NCI-H2081 (cell line): ENCODE measurements at places on chromosomes 5 and 9.
A peak's percentile ranks its signal among the peaks of the same experiment; 100 is the strongest.

GRCh38 chr5:169804861-169805260 lies 167.8 kb downstream of the DOCK2 start:
- DNase-seq, result no peak

DNA sequence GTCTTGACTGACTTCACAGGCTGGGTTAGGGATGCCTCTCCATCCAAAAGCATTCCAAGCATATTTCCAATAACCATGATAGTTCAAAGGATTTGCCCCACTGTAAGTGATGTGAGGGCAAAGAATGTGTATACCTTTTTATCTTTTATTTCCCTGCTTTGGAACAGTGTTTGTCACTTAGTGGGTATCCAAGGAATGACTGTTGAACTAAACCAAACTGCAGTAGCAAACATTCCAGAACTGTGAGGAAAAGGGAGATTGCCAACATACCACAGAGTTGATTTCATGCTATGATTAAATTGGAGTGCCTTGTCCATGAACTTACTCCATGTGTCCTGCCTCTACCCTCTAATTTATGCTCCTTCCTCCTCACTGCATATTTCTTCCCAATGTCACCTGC lies 400.0 kb downstream of the KIAA0825 start:
- no peak for DNase-seq

DNA sequence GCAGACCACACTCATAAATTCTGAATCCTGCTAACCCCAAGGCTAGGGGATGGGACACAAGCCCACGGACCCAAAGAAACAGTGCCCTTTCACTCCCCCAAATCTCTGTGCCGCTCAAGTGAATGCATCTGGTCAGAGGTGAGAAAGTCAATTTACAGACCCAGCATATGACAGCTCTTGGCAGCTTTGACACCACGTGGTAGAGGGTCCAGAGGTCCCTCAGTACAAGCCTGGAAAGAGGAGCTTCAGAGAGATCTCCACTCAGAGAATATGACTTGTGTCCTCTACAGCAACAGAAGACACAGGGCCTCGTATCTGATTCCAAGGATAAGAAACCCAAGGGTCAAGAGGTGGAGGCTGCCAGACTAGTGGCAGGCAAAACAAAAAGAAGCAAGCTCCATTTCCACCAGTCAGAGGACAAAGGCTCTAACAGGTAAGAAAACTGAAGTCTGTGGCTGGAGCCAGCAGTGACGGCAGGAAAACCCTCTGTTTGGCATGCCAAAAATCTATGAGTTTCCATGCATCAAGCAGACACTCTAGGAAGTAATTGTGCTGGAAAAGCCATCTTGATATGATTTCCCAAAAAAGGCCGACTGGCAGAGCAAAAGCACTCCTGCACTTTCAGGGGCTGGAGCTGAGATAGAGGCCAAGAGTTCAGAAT lies 138.7 kb downstream of the UGCG start:
- DNase-seq, result no peak

GRCh38 chr5:141665995-141666940 lies 15.1 kb upstream of the FCHSD1 start:
- no peak for DNase-seq

GRCh38 chr5:21058289-21058688 lies 1070.3 kb upstream of the CDH18 start:
- no peak for DNase-seq

DNA sequence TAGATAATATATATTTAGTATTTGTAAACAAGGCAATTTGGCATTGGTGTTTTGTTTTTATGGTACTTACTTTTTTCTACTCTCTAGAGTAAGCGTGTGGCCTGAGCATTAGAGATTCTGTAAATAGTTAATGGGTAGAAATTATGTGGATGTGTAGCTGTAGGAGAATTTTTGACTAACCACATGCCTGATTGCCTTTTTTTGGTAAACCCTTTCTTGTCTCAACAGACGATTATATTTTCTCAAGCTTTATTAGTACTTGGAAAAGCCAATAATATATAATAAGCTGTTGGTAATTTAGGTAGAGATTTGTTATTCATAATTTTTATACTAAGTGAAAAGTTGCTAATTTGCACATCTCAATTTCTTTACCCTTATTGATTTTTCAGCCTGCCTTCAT lies 76.8 kb downstream of the FCHO2 start:
- DNase-seq, result no peak

DNA sequence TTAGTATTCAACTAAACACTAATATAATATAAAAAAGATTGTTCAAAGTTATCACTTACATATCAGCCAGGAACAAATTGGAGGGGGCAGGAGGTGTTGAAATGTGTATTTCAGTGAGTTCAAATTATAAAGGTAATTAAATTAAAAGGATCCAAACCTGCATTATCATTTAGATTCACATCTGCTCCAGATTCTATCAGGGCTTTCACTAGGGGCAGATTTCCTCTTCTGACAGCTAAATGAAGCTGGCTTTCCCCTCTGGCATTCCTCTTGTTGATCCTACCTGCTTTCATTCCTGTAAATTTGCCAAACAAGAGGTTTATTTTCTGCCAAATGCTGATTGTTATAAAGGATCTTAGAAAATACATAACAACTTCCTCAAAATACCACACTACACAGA lies 86.3 kb upstream of the GCNT4 start:
- no peak for DNase-seq

- DNase-seq, result no peak
These were observed 8.5 kb upstream of the PRXL2C start for GRCh38 chr9:96663506-96664120.

DNA sequence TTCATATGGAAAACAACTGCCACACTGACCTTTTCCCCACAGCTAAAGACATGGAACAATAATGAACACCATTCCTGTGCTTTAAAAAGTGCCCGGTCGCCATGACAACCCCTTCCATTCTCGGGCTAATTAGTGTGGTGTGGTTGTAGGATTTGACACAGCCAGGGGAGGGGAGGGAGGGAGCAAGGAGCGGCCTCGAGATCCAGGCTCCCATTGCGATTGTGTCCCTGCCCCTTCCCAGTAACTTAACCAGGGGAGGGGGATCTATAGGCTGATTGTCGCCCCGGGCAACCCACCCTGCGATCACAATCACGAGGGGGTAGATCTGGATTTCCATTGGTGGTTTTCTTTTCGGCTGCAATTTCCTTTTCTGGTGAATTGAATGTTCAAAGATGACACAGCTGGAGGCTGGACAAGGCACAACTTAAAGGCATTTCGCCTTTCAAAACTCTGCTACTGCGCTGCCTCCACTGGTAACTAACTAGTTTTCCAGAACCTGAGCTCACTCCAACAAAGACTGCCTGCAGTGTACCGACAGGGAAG lies 96.7 kb upstream of the RETREG1 start:
- DNase-seq, result peak; percentile 94

DNA sequence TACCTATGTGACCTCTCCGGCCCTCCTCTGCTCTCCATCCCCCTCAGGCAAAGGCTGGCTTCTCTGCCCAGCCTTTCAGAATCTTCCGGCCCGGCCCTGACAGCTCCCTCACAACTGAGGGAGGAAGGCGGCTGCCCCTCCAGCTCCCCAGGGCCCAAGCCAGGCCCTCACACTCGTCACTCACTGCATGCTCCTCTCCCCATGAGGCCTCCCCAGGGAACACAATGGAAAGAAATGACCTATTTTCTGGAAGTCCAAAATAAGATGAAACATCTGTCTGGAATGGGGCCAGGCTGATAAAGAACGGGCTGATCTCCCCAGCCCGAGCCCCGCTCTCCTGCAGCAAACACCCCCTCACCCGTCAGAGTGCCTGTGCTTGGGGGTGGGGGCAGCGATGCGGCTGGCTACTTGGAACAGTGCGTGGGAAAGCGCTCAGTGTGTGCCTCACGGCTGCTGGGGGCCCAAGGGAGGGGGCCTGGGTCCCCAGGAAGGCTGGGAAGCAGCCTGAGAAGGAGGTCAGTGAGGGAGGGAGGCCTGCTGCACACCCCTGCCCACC lies 11.3 kb downstream of the PDGFRB start:
- DNase-seq, result no peak

DNA sequence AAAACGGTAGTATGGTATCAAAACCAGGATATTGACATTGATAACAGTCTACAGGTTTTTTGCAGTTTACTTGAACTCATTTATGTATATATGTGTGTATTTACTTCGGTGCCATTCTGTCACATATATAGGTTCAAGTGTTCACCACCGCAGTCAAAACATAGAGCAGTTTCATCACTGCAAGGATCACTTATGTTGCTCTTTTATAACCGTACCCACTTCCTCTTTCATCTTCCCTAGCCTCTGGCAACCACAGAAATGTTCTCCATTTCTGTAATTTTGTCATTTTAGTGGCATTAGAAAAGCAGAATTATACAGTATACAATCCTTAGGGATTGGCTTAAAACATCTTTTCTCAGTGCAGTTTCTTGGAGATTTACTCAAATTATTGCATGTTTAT lies 90.3 kb downstream of the SH3GL2 start:
- DNase-seq, result no peak

DNA sequence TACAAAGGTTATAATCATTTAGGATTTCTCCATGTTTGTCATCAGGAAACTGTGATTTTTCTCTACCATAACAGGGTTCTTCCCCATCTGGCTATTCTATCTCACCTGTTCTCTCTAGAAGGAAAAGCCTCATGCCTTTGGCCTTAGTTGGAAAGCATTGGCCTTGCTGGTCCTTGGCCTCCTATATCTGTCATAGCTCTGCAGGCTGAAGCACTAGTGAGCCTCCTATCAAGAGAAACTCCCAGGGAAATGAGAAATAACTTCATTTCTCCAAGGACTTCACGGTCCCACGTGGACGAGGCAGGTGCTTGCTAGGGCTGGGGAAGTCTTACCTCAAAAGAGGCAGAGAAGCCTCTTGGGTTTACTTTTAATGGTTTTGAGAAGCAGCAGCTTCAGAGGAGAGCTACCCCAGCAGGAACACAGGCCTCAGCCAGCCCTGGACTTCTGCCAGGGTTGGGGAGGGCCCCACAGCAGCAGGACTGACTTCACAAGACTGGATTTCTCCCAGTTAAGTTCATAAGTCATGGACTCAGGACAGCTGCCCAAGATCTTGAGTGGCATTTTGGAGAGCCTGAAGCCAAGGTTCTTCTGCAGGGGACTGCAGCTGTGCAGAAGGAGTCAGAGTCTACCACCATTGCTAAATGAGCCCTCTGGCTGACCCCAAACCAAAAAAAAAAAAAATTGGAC lies 15.8 kb upstream of the PSAT1 start:
- DNase-seq, result no peak

GRCh38 chr9:34554211-34555001 lies 31.6 kb upstream of the ENHO start:
- DNase-seq, result peak; percentile 36
